ENCODE measurements at places on chromosomes 12 and 14. TPM values are rescaled to one million over a fixed set of nuclear protein-coding genes. Genes with fewer than 3 reads are reported as not detected.

CELA1 gene
- not detected for total RNA-seq

GPRC5A gene
- 0.34 TPM for total RNA-seq

- DNase-seq: no peak
These were observed 48.9 kb downstream of the BDKRB1 start for GRCh38 chr14:96304956-96305355.

GRCh38 chr12:6773590-6774351, 1.5 kb downstream of the LAG3 start:
- peak; percentile 80 for DNase-seq

DNA sequence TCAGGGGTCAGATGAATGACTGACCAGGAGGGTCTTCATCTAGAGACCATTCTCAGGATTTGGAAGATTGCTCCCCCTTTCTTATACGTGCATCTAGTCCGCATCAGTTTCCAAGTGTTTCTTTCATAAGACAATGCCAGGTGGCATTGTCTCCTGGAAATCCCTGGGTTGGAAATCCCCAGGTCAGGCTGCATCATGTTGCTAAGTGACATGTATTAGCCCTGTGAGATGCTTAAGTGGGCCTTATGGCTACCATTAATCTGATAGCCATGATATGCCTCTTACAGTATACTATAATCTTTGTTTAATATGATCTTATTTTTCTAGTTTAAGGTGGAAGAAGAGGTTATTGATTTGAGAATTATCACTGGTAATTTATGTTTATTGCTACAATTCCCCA, 92.8 kb downstream of the DIO3 start:
- DNase-seq: no peak

SAMD15 gene
- 0.45 TPM for total RNA-seq

GRCh38 chr12:108594-108993, 42.0 kb downstream of the IQSEC3 start:
- DNase-seq: no peak

- no peak for DNase-seq
These were observed 40.6 kb downstream of the EP400 start for GRCh38 chr12:131990066-131990979.

DNA sequence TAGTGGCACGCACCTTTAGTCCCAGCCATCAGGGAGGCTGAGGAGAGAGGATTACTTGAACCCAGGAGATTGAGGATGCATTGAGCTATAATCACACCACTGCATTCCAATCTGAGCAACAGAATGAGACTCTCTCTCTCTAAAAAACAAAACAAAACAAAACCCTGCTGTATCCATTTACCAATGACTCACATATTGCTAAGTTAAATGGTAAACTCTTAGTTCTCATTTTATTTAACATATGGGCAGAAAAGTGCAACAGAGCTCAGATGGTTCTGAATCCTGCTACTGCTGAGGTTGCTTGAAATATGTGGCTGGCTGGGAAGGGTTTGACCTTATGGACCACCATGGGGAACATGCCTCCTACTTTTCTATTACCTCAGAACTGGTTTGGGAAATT, 33.7 kb upstream of the CCNT1 start:
- no peak for DNase-seq

KCNMB4 gene
- total RNA-seq: 0.82 TPM

DNA sequence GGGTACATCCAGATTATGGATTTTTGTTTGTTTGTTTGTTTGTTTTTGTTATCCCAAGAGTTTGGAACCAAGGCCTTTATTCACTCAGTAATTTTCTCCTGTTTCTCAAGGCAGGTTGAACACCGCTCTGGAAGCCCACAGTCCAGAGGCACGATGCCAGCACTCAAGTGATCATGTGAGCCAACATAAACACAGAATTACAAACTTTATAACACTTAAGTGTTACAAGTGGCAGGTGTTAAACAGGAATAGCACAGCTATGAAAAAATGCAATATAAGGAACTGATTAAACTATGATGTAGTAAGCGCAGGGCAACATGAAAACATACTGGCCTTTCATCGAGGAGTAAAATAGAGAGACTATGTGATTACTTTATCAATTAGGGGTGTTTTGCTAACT, 1885.8 kb upstream of the SEL1L start:
- DNase-seq: no peak

PELI2 gene
- total RNA-seq: 2.5 TPM

DNA sequence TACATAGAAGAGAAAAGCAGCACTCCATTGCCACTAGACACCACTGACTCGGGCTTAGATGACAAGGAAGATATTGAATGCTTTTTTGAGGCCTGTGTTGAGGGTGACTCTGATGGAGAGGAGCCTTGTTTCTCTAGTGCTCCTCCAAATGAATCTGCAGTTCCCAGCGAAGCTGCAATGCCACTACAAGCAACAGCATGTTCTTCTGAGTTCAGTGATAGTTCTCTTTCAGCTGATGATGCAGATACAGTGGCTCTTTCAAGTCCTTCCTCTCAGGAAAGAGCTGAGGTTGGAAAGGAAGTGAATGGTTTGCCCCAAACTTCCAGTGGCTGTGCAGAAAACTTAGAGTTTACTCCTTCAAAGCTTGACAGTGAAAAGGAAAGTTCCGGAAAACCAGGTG, 114.5 kb upstream of the NPAS3 start:
- no peak for DNase-seq

GRCh38 chr12:46983959-46984841, 95.2 kb upstream of the PCED1B start:
- DNase-seq: peak; percentile 11

- no peak for DNase-seq
These were observed 90.0 kb upstream of the CLMN start for GRCh38 chr14:95409477-95410272.

DNA sequence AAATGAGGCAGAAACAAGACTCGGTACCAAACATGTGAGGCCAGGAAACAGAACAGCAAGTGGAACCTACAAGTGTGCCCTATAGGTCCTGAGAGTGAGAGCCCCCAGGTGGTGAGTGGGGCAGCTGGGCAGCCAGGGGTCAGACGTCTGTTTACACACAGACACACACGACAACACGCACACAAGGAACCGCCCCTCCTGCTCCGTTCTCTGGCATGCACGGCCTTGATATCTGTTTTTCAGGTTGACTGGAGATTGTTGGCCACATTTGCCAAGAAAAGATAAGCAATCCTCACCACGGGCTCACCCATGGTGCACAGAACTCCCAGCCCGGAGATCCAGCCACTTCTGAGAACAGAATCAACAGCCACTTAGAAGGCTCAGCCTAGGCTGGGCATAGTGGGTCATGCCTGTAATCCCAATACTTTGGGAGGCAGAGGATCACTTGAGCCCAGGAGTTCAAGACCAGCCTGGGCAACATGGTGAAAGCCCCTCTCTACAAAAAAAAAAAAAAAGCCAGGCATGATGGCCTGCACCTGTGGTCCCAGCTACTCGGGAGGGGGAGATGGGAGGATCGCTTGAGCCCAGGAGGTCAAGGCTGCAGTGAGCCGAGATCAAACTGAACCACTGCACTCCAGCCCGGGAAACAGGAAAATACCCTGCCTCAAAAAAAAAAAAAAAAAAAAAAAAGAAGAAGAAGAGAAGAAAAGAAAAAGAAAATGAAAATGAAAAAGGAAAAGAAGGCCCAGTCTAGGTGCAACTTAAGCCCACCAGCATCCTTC, 19.4 kb upstream of the EIF5 start:
- no peak for DNase-seq

DNA sequence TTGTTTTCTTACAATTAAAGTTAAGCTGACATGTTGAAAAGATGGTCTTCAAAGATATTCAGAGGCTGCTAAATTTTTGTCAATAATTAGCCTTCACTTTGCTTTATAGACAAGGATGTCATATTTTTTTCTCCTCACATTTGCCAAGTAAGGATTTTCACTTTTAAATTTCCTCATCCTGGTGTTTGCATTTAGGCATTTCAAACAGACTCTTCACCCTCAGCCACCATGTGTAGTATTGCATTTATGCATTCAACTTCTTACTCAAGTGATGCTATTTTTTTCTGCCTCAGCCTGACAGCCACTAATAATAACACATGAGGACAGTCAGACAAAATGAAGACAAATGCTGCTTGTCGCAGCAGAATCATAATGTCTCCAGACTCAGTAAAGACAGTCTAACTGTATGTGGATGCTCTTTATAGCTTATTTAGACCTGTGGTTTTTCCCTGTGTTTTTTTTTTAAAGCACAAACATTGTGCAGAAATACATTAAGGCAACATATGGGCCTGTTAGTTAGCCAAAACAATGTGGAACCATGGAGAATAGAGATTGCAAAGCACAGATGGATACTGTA, 481.5 kb downstream of the NPAS3 start:
- no peak for DNase-seq

DNA sequence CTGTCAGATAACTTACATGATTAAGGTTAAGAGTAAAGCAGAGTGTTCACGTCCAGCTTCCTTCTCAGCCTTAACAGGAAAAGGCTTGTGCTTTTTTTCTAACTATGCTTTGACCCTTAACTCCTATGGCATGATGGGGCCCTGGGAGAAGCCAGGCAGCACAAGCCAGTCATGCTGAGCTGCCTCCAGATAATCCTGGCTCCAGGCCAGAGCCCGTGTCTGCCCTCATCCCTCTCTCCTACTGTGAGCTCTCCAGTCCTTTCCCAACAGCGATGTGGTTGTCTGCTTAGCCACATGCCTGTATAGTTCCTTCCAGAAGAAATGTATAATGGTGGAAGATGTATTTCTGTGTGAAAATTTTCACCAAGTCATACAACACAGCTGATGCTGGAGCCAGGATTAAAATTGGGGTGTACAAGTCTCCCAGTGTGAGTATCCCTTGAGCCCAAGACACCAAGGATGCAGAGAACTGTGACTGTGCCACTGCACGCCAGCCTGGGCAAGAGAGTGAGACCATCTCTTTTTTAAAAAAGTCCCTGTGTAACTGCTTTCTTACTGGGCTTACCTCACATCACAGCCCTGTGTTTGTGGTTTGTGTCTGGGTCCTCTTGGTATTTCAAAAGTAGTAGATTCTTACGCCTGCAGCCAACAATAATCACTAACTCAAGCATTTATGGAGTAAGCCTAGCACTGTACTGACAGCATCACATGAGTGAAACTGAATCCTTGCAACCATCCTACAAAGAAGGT, 7.9 kb upstream of the ITFG2 start:
- DNase-seq: no peak

IFT43 gene
- 9.7 TPM for total RNA-seq

CLEC14A gene
- not detected for total RNA-seq

CISTR gene
- not detected for total RNA-seq

GALNT8 gene
- total RNA-seq: not detected

DNA sequence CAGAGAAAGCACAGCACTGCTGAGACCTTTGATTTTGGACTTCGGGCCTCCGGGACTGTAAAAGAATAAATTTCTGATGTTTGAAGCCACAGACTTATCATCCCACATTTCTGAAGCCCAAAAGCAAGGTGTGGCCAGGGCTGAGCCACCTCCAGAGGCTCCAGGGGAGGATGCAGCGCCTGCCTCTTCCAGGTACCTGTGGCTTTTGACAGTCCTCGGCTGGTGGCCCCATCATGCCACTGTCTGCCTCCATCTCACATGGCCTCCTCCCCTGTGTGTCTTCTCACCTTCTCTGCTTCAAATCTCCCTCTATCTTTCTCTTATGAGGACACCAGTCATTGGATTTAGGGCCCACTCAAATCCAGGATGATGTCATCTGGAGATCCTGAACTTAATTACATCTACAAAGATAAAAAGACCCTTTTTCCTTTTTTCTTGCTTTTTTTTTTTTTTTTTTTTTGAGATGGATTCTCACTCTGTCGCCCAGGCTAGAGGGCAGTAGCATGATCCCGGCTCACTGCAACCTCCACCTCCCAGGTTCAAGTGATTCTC, 15.4 kb downstream of the GSC start:
- no peak for DNase-seq

DNA sequence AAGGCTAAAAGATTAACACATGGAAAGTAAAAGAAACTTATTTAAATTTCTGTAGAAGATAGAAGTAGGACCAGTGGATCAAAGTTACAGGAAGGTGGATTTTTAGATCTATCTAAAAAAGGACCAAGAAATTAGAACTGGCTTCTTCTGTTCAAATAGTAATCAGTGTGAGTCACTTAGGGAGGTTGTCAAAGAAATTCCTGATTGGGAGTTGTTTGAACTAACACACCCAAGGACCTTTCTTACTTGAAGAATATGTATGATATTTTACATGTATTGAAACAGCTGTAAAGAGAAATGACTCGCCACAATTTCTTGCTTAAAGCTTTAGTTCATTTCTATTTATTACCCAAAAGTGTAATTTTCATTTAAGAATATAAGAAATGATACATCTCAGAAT, 256.9 kb downstream of the RAD51B start:
- DNase-seq: no peak

GRCh38 chr12:20508359-20508758, 140.0 kb downstream of the PDE3A start:
- no peak for DNase-seq

DNA sequence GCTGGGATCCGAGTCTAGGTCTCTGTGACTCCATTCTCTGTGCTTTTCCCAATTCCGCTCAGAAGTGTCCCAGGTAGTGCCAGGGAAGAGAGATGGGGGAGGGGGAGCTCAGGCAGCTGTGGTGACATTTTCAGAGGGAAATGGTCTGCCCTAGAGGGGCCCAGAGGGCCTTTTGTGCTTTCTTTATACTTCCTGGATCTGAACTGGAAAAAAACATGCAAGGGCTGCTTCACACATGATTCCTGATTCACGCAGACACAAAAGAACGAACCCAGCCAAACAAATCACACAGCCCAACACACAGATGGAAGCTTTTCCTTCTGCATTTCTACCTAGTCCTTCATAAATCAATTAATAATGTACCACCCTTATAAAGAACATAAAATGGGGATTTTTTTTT, 26.5 kb downstream of the GPR68 start:
- no peak for DNase-seq

NYNRIN gene
- 0.10 TPM for total RNA-seq

DNA sequence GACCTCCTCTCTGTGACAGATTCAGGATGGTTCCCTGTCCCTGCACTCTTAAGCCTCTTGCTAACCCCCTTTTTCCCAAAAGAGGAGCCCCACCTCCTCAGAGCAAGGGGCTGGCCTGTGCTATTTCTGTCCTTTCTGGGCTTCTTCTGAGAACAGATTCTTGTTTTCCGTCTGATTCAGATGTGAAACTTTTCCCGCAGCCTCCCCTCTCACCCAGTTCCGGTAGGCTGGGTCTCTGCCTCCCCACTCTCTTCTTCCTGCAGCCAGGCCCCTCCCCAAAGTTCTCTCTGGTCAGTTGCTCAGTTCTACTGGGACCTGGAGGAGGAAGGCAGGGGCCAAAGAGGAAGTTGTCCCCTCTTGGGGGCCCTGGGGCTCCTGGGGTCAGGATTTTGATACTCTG, 11.8 kb downstream of the PDE1B start:
- peak; percentile 37 for DNase-seq
